ENCODE measurements at places on chromosomes 6 and 20. TPM values are rescaled to one million over a fixed set of nuclear protein-coding genes. Genes with fewer than 3 reads are reported as not detected.

DNA sequence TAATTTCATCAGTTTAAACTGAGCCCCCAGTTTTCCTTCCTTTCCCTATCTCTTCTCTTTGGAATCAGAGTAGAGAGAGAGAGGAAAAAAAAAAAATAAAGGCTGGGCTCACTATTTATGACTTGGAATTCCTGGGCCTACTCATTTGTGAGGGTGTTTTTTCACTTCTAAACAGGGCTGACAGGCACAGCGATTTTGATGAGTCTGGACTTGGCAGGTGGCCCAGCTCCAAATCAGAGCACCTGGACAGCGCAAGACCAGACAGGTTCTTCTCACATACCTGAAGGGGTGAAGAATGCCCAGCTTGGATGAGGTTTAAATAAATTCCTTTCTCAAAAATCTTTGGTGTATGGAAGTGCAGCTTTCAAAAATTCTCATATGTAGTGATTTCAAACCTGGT, 122.2 kb downstream of the KIF13A start:
- DNase-seq: peak; percentile 13

GRCh38 chr20:44692932-44693480, 22.2 kb upstream of the CCN5 start:
- peak; percentile 90 for DNase-seq

GRCh38 chr20:49979030-49979832, 3.5 kb upstream of the SNAI1 start:
- DNase-seq: peak; percentile 84

- DNase-seq: no peak
Measured at GRCh38 chr6:22726966-22727365, 157.6 kb downstream of the HDGFL1 start.

GRCh38 chr20:46758929-46759669, 49.6 kb downstream of the SLC2A10 start:
- no peak for DNase-seq

DNA sequence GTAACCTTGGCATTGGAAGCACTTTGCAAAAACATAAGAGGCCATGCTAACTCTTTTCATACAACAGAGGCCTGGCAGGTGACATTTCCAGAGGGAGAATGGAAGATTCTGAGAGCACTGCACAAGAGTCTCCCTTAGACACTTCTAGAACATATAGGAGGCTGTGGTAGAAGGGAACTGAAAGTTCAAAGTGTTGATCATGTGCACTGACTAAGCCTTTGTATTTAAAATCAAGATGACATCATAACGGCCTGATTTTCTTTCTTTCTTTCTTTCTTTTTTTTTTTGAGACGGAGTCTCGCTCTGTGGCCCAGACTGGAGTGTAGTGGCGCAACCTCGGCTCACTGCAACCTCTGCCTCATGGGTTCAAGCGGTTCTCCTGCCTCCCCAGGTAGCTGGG, 26.8 kb upstream of the DNAAF9 start:
- DNase-seq: no peak

GRCh38 chr6:1906609-1907008, 296.9 kb downstream of the FOXC1 start:
- DNase-seq: no peak

DNA sequence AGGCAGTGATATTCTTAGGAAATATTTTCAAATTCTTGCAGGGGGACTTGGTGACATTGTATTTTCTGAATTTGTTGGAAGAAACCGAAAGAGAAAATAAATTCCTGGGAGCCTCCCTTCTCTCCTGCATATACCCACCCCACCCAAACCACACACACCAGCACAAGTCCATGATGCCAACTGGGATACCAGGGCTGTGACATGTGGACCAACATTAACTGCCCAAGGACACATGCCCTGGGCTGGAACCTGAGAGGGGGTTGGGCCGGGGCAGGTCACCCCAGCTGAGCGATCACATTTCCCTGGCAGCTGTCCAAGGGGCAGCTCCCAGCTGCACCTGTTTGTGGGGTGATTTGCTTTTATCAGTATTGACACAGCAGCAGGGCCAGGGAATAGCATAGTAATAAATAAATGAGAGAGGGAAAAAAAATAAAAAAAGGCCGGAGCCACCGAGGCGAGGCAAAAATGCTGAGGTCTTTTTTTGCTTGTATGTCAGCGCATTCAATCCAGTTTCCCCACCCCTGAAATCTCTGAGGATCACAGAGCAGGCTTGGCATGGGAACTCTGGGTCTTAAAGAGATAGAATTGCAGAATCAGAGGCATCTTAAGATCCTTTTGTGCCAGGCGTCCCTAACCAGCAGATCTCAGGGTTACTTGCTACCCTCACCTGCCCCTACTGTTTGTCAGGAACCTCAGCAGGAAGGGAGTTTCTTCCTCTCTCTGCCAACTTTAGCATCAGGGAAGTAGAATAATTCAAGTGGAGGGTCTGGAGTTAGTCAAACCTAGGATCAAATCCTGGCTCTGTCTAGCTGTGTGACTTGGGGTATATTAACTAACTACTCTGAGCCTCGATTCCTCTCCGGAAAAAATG, 66.5 kb upstream of the PIM1 start:
- peak; percentile 93 for DNase-seq

- DNase-seq: no peak
Measured at GRCh38 chr6:152314483-152314832, 322.7 kb downstream of the SYNE1 start.

NRSN1 gene
- 0.14 TPM for total RNA-seq

LY86 gene
- not detected for total RNA-seq
